ENCODE measurements at places on chromosomes 12 and 14. TPM values are rescaled to one million over a fixed set of nuclear protein-coding genes. Genes with fewer than 3 reads are reported as not detected.

DNA sequence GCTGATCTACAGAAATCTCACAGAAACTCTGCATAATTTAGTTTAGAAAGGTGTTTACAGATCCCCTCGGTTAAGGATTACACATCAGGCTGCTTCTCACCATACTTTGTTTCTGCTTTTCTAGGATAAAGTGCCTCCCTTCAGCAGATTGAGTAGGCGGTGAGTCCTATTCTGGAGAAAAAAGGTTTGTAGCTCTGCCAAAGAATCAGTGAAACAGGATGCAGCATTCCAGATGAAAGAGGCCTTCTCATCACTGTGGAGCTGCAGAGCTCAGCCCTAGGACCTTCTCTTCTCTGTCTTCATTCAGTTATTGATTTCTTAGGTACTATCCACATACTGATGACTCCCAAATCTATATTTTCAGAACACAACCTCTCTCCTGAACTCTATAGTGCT lies 155.5 kb upstream of the KRR1 start:
- no peak for DNase-seq

DNA sequence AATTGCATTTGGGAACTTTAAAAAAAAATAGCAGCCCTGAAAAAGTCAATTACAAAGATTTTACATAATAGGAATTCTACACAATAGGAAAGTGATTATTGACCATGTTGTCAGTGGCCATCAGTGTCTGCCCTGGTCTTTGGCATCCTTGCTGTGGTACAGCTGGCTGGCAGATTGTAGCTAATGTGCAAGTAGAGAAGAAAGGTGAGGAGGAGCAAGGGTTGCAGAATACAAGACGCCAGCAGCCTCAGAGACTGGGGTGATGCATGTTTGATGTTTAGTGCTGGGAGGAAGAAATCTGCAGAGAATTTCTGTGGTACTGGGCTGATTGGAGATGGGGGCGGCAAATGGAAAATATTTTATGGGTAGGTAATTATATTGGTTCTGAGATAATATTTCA lies 322.9 kb downstream of the TMEM117 start:
- no peak for DNase-seq

DNA sequence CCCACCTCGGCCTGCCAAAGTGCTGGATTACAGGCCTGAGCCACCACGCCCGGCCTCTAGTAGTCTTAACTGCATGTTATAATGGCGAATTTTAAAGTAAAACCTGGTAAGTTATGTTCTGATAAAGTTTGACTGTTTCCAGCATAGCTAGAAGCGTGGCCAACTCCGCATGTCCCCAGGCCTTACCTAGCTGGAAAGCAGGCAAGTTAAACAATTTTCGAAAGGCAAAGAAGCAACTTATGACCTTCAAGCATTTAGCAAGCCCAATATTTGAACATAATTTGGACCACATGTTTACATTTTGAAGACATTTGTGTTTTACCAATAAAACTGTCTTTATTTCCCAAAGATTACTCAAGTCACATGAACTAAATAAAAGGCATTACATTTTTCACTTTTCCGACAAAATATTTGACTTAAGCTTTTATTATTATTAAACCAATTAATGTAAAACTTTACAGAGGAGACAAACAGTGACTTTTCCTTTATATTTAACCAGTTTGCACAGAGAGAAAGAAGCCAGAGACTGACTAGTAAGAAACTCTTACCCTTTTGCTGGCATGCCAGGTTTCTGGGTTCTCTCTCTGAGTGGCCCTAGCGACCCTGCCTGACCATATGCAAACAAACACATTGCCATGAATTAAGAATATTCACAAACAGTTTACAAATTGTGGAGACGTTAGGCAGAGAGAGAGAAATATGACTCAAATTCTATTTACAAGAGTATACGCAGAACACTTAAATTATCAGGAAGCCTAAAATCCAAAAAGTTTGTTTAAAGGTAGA lies 106.3 kb downstream of the RIN3 start:
- DNase-seq = no peak

- no peak for DNase-seq
These were observed 394.1 kb downstream of the BCAT1 start for GRCh38 chr12:24554612-24555295.

DNA sequence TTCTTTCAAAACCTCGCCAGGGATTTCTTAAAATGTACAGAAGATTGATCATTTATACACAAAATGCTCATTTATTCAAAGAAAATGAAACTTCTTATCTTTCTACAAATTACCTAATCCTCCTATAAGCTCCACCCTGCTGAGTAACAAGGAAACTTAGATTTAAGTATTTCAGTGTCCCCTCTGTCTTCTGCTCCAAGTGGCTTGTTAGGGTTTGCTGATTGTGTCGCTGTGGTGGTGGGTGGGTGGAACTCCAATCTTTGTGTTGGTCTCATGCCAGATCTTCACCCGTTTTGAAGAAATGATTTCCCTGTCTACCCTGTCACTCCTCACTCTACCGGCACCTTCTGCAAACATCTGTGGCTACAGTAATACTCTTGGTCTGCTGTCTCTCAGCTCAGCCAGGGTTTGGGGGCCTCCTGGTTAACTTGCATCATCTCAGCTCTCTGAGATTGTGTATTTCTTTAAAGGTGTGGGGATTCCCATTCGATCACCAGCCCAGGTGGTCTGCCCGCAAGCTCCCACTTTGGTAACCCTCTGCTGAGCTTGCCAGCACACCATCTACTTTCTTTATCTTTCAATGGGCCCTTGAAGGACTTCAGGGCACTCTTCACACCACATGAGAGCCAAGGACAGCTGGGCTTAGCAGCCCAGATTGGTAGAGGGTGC lies 73.8 kb downstream of the DRAM1 start:
- no peak for DNase-seq

DNA sequence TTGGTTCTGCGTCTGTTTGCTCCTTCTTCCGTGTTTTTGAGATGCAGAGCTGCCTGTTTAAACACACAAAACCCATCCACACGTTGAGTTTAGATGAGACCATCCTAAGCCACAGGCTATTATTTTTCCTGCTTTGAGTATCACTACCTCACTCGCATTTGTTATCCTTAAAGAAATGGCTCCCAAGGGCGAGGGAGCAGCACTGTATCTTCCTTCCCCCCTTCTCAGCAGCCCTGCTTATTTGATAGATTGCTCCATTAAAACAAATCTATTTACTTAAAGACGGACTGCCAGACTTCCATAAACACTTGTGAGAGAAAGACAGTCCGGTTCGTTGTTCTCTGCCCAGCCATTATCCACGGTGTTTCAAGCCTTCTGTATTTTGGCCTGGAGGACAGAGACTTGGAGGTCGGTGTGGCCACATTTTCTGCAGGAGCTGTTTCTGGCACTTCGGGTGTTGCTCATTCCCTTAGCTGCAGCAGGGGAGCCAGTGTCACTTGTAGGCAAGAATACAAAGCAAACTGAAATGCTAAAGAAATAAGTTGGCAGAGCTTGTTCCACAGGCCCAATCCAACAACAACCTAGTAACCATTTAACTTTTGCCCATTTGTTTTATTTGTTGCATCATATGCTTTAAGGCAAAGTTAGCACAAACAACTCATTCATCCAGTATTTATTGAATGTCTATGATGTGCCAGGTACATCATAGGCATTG lies 275.4 kb downstream of the TTC6 start:
- no peak for DNase-seq

DNA sequence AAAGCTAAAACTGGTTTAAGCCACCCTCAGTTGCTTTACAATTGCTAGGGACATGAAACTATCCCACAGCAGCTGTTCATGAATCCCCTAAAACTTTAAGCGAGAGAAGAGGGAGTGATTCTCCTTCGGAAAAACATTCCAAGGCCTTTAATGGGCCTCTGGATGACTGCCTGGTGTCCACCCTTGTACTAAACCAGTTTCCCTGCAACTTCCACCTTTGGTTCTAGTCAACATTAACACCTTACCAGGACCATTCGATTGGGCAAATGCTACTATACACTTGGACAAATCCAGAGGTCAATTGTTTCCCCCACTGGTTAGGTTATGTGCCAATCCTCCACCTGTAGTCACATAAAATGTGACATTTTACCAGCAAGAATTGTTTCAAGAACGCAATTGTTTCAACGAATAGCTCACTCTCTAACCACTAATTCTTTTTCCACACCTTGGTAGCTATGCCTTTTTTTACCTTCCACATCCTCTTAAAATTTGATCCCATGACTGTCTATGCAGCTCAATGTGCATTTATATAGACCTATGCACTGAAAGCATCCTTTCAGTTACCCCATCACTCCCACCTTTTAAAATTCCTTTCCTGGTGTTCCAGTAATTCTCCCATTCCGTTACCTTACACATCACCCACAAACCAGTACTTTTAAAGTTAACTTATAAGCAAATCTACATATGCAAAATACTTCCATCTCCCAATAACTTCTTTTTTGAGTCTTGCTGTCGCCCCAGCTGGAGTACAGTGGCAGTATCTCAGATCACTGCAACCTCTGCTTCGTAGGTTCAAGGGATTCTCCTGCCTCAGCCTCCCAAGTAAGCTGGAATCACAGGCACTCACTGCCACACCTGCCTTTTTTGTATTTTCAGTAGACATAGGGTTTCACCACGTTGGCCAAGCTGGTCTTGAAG lies 3.6 kb downstream of the UBC start:
- DNase-seq = no peak

DNA sequence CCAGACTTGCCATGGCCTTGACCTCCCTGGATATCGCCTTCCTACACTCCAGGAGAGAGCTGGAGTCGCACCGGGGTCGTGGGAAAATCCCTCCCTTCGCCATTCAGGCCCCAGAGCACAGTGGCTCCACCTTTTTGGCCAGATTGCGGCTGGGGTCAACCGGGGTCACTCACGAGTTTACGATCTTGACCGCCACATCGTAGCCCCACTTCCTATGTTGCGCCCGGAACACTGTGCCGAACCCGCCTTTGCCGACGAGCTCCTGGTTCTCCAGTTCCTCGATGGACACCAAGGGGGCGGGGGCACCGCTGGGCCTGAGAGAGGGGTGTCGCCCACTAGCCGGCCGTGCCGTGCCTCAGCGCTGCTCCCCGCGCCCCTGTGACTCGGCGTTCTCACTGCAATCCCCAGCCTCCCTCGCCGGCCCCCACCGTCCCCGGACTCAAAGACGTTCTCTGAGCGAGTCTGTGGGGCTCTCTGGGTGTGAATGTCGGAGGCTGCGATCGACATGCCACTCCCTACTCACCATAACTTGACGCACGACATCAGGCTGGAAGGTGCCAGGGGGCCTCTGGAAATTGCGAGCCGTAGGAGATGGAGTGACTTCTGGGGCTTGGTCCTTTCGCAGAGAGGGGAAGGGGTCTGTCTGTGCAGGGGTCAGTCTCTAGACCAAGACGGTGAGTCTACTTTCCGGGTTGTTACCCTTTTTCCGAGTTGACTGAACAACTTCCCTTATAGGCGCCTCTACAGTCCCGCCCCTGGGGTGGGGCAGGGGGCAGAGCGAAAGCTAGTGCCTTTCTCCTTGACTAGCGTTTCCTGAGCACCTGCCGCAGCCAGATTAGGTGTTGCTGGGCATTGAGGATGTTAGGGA lies at the start of gene RIPK3:
Gene RIPK3 (minus strand): TSS at position 708 of the 868 bp plus-strand sequence. CDS start 165 bp downstream, at position 543.
- no peak for DNase-seq

DNA sequence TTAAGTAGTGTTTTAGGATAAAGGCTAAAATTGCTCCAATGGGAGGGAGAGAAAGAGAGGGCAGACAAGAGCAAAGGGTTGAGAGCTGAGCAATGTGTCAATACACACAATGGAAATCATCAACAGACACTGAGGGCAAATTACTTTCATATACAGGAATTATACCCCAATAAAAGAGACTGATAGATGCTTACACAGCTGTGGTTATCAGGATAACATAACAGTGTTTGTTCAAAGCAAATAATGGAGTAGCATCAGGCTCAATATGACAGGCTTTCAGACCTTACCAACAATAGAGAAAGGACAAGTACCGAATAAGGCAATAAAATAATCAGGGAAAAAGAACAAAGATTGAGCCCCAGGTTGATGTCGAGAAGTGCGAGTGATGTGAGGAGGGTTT lies 53.4 kb upstream of the DIO2 start:
- no peak for DNase-seq

GRCh38 chr12:71576496-71576895 lies 87.2 kb downstream of the ZFC3H1 start:
- DNase-seq = no peak

DNA sequence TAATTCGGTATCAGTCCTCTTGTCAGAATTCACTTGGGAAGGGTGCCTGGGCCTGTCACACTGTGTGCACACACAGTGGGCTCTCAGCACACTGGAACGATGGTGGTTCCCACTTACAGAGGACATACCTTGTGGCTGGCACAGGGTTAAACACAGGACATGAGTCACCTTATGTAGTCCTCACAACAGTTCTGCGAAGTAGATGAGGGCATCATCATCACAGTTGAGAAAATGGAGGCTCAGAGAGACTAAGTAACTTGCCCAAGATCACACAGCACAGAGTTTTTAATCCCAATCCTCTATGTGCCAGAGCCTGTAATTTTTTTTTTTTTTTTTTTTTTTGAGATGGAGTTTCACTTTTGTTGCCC lies 90.7 kb downstream of the NINJ2 start:
- DNase-seq = no peak

- DNase-seq = no peak
These were observed 864 bp downstream of the DNAJC22 start for GRCh38 chr12:49347311-49348193.

DNA sequence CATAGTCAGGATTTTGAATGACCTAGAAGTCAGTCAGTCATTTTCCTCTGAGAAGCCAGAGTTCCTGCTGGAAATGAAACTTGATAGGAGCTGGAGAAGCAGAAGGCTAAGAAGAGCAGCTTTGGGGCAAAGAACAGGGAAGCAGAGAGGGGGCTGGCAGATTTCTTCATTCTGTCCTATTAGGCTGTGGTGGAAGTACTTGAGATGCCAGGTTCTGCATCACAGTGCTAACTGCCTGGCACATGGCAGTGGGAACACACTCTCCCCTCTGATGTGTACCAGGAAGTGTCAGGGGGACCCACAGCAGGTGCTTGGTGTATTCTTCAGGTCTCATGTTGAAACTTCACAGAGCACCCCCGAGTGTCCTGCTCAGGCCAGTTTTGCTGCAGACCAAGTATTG lies 61.0 kb downstream of the SUSD6 start:
- no peak for DNase-seq

GRCh38 chr14:33992274-33993007 lies 41.6 kb upstream of the EGLN3 start:
- DNase-seq = no peak

DNA sequence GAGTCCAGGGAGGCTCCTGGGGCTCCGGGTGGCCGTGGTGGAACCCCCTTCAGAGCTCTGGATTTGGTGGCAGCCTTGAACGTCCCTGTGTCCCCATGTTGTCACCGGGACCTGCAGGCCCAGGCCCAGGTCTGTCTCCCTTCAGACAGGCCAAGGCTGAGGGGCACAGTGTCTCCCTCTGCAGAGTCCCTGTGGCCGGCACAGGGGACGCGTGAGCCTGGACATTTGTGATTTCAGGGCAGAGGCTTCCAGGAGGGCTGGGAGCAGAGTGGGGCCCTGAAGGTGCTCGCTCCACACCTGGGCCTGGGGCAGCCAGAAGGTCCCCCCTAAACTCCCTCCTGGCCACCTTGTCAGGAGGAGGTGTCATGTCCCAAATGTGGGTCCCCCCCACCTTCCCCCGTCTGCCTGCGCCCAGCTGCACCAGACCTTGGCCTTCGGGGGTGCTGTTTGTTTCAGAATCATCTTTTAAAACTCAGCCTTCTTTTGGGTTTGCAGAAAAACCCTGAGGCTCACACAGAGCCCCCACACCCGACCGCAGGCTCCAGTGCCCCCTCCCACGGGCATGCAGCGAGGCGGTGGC lies 47.6 kb downstream of the KIF26A start:
- DNase-seq = no peak

The TAS2R42 gene
- total RNA-seq = not detected

The CLMN gene
- total RNA-seq = 2.6 TPM

The PIANP gene
- not detected for total RNA-seq

Data from glomerular endothelial cell (primary cell).